CD4-positive, CD25-positive, alpha-beta regulatory T cell (primary cell): ENCODE measurements at places on chromosomes 1 and 21. TPM values are rescaled to one million over a fixed set of nuclear protein-coding genes. Genes with fewer than 3 reads are reported as not detected.
A peak's percentile ranks its signal among the peaks of the same experiment; 100 is the strongest.

- DNase-seq: no peak
- H3K27ac ChIP-seq: no peak overlapping the region
- no peaks in the 10 kb centered on the region for H3K4me1 ChIP-seq
- H3K36me3 ChIP-seq: no peaks in the 10 kb centered on the region
- H3K27me3 ChIP-seq: no peaks in the 10 kb centered on the region
- H3K4me3 ChIP-seq: no peak overlapping the region
Observed at GRCh38 chr1:41454406-41454805, 30.1 kb downstream of the EDN2 start.

DNA sequence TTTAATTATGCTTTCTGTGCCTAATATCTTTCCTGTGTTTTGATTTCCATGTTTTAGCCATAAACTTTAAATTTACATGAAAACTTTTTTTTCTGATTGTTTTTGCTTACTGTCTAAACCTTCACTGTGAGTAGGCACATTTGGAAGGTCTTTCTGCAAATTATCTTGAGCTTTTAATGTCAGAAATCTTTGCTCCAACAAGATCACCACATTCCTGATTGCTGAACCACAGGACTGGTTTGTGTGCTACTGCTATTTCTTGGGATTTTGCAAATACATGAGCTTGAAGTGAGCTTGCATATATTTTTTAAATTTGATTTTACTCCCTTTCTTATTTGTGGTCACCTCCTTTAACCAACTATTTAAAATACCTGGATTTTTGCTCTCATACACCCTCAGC lies 61.3 kb downstream of the PTBP2 start:
- no peaks in the 10 kb centered on the region for H3K27me3 ChIP-seq
- peaks cover 71% of the 10 kb centered on the region for H3K36me3 ChIP-seq
- H3K4me1 ChIP-seq: no peaks in the 10 kb centered on the region
- no peak overlapping the region for H3K4me3 ChIP-seq
- DNase-seq: no peak

GRCh38 chr1:101137144-101138126 lies 99.4 kb upstream of the S1PR1 start:
- peak overlapping the region; percentile 31 for H3K4me3 ChIP-seq
- no peaks in the 10 kb centered on the region for H3K36me3 ChIP-seq
- no peak for DNase-seq
- no peaks in the 10 kb centered on the region for H3K27me3 ChIP-seq

DNA sequence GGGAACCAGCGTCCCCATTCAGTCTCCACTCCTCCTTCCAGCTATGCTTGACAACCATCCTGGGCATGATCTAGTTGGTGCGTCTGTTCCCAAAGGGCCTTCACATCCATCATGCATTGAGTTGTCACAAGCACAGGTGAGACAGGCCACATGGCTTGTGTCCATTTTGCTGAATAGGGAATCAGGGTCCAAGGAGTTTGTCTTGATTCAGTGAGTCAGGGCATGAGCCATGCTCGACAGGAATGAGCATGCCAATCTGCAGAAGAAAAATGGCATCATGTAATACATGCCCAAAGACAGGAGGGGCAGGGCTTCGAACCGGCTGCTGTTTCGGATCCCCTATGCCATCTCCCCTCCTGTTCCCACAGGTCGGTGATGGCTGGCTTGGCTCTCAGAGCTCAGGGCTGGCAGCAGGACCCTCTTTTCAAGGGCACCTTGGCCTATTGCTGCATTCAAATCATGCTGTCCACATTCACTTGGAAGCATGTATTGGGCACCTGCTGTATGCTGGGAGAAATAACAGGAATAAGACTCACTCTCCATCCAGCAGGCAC lies 44.5 kb downstream of the PKP1 start:
- DNase-seq: no peak
- no peak overlapping the region for H3K4me3 ChIP-seq
- H3K36me3 ChIP-seq: no peaks in the 10 kb centered on the region
- H3K27me3 ChIP-seq: no peaks in the 10 kb centered on the region
- no peak overlapping the region for H3K27ac ChIP-seq

Gene LIN28A
- not detected for total RNA-seq

- DNase-seq: no peak
- no peaks in the 10 kb centered on the region for H3K4me1 ChIP-seq
- no peak overlapping the region for H3K27ac ChIP-seq
- no peaks in the 10 kb centered on the region for H3K27me3 ChIP-seq
Observed at GRCh38 chr1:168285521-168285790, 4.8 kb downstream of the TBX19 start.

DNA sequence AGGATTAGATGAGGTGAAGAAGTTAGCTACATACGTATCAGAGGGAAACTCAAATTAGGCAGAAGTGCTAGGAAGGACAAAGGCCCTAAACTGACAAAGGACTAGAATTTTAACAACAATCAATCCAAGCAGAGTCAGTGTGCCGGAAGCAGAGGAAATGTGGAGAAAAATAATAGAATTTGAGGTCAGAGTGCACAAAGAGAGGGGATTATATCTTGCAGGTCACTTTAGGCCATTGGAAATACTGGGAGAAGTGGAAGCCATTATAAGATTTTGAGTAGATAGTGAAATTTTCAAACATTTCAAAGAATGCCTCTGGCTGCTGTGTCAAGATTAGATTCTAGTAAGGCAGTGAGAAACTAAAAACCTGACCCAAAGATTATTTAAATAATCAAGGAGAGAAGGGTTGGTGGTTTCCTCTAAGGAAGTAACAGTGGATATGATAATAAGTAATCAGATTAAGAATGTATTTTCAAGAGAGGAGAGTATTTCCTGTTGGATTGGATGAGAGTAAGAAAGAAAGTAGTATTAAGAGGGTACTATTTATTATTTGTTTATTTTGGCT lies 889.2 kb upstream of the NCAM2 start:
- no peak for DNase-seq
- H3K36me3 ChIP-seq: no peaks in the 10 kb centered on the region
- no peaks in the 10 kb centered on the region for H3K27me3 ChIP-seq
- no peak overlapping the region for H3K27ac ChIP-seq
- no peak overlapping the region for H3K4me3 ChIP-seq

Gene SPAG17
- total RNA-seq: not detected

GRCh38 chr1:194731025-194731424 lies 1544.6 kb upstream of the B3GALT2 start:
- no peaks in the 10 kb centered on the region for H3K27me3 ChIP-seq
- H3K4me1 ChIP-seq: no peaks in the 10 kb centered on the region
- no peaks in the 10 kb centered on the region for H3K36me3 ChIP-seq
- no peak for DNase-seq

GRCh38 chr1:21763236-21763635 lies 19.7 kb downstream of the USP48 start:
- H3K4me3 ChIP-seq: no peak overlapping the region
- H3K27me3 ChIP-seq: no peaks in the 10 kb centered on the region
- no peak for DNase-seq
- peaks cover 21% of the 10 kb centered on the region for H3K4me1 ChIP-seq
- H3K27ac ChIP-seq: no peak overlapping the region
- H3K36me3 ChIP-seq: no peaks in the 10 kb centered on the region

DNA sequence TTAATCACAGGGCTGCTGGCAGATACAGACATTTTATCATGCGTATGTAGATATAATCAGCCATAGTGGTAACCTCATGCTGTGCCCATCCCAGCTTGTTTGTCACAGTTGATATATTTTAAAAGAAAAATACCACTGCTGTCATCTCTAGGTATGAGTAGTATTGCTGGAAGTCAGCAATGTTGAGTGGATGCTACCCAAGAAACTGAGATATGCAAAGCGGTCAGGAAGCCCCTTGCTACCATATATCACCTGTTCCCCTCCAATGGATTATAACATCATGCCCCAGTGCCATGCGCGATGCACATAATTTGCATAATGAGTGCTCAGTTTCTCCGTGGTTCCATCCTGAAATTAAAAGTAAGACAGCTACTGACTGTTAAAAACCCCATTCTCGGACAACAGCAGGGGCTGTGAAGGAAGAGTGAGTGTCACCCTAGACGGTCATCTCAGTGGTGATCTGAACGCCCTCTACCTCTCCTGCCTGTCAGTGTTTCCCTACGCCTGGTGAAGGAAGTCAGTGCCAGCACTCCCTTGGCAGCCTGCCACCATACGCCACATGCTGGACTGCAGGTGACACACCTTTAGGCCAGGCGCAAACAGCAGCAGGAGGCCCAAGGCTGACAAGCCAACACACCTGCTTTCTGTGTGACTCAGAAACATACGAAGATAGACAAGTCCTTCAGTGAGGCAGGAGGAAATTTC lies 2.7 kb downstream of the IL10RB start:
- peak overlapping the region; percentile 90 for H3K4me3 ChIP-seq
- H3K36me3 ChIP-seq: peaks cover 27% of the 10 kb centered on the region
- H3K27me3 ChIP-seq: no peaks in the 10 kb centered on the region

DNA sequence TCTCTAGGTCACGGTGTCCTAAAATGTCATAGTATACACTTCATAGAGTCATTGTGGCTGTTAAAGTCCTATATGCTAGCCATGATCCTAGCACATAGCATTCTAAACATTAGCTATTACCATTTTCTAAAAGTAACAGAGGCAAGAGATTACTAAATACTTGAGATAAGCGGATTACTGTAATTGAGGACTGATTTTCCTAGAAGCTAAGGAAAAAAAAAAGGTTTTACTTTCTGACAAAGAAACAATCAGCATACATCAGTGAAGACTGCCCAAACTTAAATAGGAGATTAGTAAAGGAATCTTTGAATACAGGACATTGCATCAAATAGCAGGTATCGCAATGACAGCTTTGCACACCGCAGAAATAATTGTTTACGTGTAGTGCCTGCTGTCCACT lies 91.3 kb upstream of the HNRNPU start:
- H3K4me3 ChIP-seq: no peak overlapping the region
- H3K36me3 ChIP-seq: no peaks in the 10 kb centered on the region
- H3K4me1 ChIP-seq: no peaks in the 10 kb centered on the region
- H3K27me3 ChIP-seq: no peaks in the 10 kb centered on the region
- H3K27ac ChIP-seq: no peak overlapping the region
- no peak for DNase-seq

Gene UMODL1
- total RNA-seq: 0.35 TPM

GRCh38 chr21:44766818-44767354 lies 34.7 kb downstream of the UBE2G2 start:
- H3K36me3 ChIP-seq: peaks cover 24% of the 10 kb centered on the region
- no peak overlapping the region for H3K27ac ChIP-seq
- H3K27me3 ChIP-seq: no peaks in the 10 kb centered on the region

DNA sequence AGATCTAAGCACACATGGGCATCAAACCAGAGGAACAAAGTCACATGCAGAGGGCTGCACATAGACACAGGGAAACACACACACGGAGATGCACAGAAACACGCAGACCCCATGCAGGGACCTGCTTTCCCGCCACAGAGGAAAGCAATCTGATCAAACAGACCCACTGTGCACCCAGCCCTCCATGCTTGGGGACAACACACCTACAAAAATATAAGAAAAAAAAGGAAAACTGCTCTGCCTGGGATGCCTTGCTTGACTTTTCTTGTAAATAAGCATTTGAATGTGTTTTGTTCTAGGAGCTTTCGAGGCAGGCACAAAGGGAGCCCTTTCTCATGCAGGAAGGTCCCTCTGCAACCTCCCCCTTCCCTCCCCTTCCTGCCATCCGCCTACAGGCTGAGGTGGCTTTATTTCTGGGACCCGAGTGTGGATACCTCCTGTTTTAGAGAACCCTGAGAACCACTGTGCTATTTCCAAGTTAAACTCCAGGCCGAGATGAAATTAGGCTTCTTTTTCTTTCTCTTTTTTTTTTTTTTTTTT lies 3.5 kb upstream of the ICMT start:
- H3K4me3 ChIP-seq: no peak overlapping the region
- no peak for DNase-seq
- peaks cover 13% of the 10 kb centered on the region for H3K27me3 ChIP-seq
- peaks cover 11% of the 10 kb centered on the region for H3K4me1 ChIP-seq
- H3K27ac ChIP-seq: no peak overlapping the region

Gene IVL
- total RNA-seq: not detected

DNA sequence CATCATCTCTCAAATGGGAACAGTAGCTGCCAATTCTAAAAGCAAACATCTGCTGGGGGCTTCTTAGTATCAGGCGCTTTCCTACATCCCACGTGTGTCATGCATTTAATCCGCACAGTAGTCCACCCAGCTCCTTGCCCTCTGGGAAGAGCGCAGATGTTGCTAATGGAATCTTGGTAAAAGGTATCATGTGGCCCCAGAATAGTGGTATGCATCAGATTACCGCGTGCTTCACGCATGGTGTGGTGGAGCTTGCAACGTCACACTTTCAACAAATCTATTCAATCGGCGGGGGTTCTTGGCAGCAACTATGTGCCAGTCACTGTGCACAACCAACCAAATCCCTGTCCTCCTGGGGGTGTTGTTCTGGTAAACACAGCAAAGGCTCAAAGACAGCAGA lies 141.0 kb downstream of the HIVEP3 start:
- no peaks in the 10 kb centered on the region for H3K4me1 ChIP-seq
- no peak overlapping the region for H3K27ac ChIP-seq
- no peaks in the 10 kb centered on the region for H3K36me3 ChIP-seq

- no peak overlapping the region for H3K27ac ChIP-seq
- no peak overlapping the region for H3K4me3 ChIP-seq
Observed at GRCh38 chr1:19009126-19009881, 52.8 kb upstream of the IFFO2 start.

GRCh38 chr21:41142051-41142795 lies 25.7 kb upstream of the BACE2 start:
- H3K4me3 ChIP-seq: no peak overlapping the region
- no peak overlapping the region for H3K27ac ChIP-seq
- DNase-seq: no peak
- H3K36me3 ChIP-seq: no peaks in the 10 kb centered on the region
- H3K27me3 ChIP-seq: no peaks in the 10 kb centered on the region

DNA sequence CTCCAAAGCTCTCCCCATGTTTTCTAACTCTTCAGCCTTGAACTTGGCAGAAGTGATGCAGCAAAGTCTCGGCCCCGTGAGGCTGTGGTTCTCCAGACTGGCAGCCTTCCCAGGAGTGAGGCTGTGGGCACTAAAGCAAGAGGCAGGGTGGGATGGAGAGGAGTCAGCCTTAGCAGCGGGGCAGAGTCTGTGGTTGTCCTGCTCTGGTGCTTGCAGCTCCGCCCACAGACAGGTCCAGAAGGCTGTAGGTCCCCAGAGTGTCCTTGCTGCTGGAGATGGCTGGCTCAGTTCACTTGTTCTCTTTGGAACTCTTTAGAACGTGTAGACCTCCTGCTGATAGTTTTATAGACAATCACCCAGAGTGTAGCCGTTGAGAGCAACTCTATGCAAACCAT lies 142.6 kb downstream of the AJAP1 start:
- no peaks in the 10 kb centered on the region for H3K36me3 ChIP-seq
- H3K27ac ChIP-seq: no peak overlapping the region
- H3K27me3 ChIP-seq: no peaks in the 10 kb centered on the region
- no peak for DNase-seq
- no peak overlapping the region for H3K4me3 ChIP-seq

Gene S100A3
- total RNA-seq: not detected

Gene MYOG
- not detected for total RNA-seq
